ENCODE measurements at places on chromosomes 2 and 18. TPM values are rescaled to one million over a fixed set of nuclear protein-coding genes. Genes with fewer than 3 reads are reported as not detected.

Gene NYAP2
- polyA plus RNA-seq: 0.07 TPM

Gene POTEF
- polyA plus RNA-seq: not detected

Gene POTEC
- polyA plus RNA-seq: not detected

Gene STEAP3
- 5.1 TPM for polyA plus RNA-seq

Gene RUFY4
- 0.98 TPM for polyA plus RNA-seq

Gene SCYGR7
- polyA plus RNA-seq: not detected

Gene LRP2
- not detected for polyA plus RNA-seq

Gene HJURP
- polyA plus RNA-seq: 0.61 TPM

Gene POTEI
- 0.08 TPM for polyA plus RNA-seq

- DNase-seq: no peak
Observed at GRCh38 chr2:238290715-238291549, 2.5 kb upstream of the PER2 start.

DNA sequence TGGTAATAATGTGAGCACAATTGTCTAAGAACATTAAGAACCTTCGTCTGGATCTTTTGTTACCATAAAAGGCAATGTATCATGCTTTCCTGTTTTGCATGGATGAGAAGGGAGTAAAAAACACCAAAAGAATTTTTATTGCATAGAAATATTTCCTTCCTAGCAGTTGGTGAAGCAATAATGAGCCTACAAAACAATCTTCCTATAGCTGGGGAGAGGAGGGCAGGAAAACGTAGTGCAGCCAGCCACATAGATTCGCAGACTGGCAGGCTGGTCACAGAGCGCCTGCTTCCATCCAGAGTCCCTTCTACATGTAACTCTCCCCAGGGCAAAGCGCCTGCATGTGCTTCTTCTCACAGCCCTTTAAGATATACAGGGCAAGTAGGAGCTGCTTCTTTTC lies 190.4 kb downstream of the BABAM2 start:
- DNase-seq: no peak

DNA sequence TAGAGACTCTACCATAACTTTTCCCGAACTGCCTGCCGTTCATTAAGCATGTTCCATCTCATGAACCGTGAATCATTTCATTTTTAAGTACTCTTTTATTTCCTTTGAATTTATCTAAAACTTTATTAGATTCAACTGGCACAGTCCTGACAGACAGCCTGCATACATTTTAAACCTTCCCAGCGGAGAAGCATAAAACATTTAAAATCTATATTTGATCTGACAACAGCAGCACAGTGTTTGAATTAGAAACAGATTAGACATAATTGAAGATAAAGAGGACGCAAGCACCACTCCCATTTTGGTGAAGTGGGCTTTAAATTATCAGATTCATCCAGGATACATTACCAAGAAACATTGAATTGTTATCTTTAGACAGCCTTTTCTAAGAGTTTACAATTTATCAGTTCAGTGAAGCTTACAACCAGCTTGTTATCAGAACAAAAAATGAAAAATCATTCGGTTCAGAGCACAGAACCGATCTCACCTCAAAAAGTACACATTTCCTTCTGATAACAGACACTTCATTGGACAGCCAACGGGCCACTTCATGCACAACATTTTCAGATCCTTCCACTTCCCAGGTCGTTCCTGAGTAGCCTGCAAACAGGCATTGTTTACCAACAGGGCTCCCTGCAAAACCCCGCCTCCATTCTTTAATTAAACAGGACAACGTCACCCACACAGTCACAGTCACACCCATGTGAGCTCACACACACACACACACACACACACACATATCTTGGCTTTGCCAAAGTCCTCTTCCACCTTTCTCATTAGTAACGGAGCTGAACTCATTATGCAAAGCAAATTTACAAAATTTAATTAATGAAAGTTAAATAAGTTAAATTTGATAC lies 171.2 kb downstream of the SP3 start:
- no peak for DNase-seq

DNA sequence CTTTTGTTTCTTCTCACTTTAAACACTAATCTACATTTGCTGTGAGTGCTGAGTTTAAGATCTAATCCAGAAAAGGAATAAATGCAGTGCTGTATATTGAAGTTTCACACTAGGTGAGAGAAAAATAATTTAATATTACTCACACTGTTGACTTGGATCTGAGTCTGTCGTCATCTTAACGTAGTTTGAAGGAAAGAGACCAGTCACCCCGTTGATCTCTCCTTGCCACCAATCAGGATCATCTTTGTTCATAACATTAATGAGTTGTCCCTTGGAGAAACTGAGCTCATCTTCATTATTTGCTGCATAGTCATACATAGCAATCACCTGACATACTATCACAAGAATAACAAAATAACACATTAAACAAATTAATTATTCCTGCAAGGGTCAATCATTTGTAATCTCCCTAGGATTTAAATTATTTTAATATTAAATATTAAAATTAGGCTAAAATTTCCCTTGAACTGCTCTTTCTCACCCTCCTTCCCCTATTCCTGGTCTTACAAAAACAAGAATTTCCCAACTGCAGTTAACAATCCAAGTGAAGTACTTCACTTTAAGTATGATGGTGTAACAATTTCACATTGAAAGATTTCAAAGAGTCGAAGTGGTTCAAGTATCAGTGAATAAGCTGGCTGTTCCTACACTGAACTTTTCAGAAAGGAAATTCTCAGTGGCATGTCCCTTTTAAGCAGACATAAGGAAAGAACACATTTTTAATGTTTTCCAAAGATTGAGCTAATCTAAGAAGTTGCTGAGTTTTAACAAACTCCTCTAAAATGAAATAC lies 71.3 kb downstream of the FAM228A start:
- DNase-seq: no peak

DNA sequence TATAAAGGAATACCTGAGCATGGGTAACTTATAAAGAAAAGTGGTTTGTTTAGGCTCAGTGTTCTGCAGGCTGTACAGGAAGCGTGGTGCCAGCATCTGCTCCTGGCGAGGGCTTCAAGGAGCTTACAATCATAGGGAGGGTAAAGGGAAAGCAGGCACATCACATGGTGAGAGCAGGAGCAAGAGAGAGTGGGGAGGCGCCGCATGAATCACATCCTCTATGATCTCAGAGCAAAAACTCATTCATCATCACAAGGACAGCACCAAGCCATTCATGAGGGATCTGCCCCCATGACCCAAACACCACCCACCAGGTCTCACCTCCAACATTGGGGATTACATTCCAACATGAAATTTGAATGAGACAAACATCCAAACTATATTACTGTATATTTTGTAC lies 32.5 kb downstream of the R3HDM1 start:
- DNase-seq: peak; percentile 16

DNA sequence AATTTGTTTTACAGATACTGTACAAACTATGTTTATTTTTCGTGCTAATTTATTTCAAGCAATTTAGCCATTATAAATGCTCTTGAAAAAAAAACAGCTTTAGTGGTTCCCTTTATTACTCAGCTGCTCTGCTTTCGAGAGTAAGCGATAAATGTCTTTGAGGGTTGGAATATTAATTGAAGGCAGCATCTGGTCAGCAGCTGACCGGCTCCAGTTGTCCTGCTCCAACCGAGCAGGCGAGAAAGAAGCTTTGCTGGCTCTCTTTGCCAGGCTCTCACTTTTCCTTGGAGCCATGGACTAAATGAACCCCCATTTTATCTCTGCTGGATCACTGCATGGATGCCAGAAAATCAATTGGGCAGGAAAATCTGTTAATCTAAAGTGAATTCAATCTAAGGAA lies 147.4 kb downstream of the LNPK start:
- no peak for DNase-seq

DNA sequence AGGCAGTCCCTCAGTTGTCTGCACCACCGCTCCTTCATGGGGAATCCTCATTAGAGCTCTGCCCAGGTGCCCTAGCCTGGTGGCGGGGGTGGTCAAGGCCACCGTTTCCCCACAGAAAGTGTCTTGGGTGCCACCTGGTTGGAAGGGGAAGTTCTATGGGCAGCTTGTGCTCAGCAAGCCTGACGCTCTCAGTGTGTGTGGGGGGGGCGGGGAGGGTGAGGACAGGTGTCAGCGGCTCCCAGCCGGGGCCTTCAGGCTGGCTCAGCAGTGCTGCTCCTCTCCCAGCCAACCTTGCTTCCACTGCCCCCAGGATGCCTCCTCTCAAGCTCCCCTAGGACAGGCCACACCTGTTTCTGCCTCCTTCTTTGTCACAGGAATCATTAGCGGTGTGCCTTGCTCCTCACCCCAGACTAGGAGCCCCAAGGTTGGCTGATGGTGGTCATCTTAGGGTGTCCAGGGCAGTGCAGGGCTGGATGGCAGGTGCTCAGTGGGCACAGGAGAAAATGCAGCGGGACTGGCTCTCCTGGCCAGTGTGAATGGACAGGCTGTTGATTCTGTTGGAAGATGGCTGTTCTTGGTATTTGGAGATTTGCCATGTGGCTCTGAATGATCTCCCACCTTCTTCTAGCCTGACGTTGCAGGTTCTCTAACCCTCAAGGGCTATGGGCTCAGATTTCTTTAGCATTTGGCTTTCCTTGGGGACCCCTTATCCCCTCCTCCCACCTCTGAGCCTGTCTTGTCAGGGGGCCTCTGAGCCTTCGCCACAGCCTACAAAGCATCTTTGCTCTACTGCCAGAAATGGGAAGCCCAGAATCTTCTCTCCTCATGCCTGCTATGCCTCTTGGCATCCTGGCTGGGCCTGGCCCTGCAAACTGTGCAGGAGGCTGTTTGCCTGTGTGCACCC lies 185.8 kb upstream of the HS6ST1 start:
- DNase-seq: peak; percentile 7

GRCh38 chr18:63365876-63366212 lies 1.2 kb downstream of the KDSR start:
- no peak for DNase-seq

DNA sequence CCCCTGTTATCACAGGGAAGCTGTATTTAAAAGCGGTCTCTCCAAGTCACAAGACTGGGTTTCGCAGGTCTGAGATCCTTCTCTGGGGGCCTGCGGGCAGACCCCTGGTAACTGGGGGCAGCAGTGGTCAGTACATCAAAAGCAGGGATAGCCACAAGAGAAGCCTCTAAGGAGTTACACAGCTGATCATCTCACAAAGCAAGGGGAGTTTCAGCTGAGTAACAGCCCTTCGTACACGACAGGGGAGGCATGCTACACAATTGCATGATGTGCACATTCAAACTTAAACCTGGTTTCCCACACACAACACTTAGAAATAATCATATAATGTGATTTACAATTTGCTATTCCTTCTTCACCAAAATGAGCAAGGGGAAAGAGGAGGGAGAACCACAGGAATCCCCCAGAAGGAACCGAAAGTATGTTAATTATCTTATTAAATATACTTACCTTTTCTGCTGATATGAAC lies 87.5 kb downstream of the TMEM131 start:
- DNase-seq: no peak

GRCh38 chr18:39788383-39788782 lies 2166.7 kb upstream of the PIK3C3 start:
- no peak for DNase-seq

- no peak for DNase-seq
Observed at GRCh38 chr18:35467624-35468016, 30.1 kb downstream of the INO80C start.

GRCh38 chr18:70368903-70369302 lies 80.1 kb downstream of the SOCS6 start:
- DNase-seq: no peak

- no peak for DNase-seq
Observed at GRCh38 chr2:216029416-216030129, 16.2 kb upstream of the MREG start.

- no peak for DNase-seq
Observed at GRCh38 chr2:211599146-211599545, 939.5 kb downstream of the ERBB4 start.

DNA sequence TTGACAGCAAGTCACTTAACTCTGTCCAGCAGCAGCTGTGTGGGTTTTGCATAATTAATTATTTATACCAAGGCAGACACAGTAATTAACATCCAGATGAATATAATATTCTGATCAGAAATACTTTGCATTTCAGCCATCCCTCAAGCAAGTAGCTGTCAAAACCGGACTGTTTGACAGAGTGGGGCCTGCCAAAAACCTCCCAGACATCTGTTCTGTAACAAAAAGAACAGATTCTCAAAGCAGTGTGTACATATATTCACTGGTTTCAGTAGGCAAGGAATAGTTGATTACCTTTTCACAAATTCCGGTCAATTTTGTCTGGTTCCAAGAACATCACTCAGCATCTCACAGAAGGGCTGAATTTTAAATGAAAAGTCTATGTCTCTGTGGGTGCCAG lies 291.6 kb downstream of the CMPK2 start:
- no peak for DNase-seq

DNA sequence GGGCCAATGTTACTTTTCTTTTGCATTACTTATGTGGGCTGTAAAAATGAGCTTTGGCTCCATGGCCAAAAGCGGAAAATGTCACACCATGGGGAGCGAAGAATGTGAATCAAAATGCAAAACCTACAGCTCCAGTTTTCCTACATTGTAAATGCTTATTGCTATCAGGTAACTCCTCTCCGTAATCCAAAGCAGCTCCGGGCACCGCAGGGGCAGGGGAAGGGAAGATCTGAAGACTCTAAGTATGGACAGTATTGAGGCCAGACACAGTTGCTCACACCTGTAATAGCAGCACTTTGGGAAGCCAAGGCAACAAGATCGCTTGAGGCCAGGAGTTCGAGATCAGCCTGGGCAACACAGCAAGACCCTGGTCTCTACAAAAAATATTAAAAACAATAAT lies 7.1 kb upstream of the AGFG1 start:
- no peak for DNase-seq

DNA sequence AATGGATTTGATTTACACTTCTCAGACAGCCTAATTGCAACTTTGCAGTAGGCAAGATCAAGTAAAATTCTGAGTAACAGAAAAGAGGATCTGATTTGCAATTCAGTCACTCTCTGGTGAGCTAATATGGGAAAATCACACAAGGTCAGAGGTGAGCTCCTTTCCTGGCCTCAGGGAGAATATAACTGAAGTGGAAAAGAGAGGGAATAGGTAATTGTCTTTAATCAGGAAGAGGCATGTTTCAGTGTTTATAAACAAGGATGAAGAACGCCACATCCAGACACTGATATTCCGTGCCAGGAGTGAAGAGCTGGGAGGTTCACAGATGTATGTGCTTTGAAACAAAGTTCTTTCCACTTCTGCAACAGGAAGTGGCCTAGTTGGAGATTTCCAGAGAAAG lies 127.1 kb downstream of the ETAA1 start:
- no peak for DNase-seq

- no peak for DNase-seq
Observed at GRCh38 chr2:100980046-100980445, 22.0 kb upstream of the RPL31 start.

- no peak for DNase-seq
Observed at GRCh38 chr2:36406296-36406695, 50.7 kb downstream of the CRIM1 start.

GRCh38 chr2:165874445-165875039 lies 79.0 kb downstream of the TTC21B start:
- no peak for DNase-seq
